ENCODE measurements at places on chromosomes 13 and 19. TPM values are rescaled to one million over a fixed set of nuclear protein-coding genes. Genes with fewer than 3 reads are reported as not detected.

The MEDAG gene
- 0.08 TPM for total RNA-seq

The CD209 gene
- total RNA-seq: not detected

The CHST8 gene
- total RNA-seq: not detected

The CGB7 gene
- not detected for total RNA-seq

The ZNF600 gene
- 17.5 TPM for total RNA-seq

The ICAM1 gene
- 24.3 TPM for total RNA-seq

The NPHS1 gene
- total RNA-seq: not detected

The LRRC63 gene
- total RNA-seq: 0.83 TPM

The ZNF563 gene
- 4.0 TPM for total RNA-seq

The NXNL1 gene
- total RNA-seq: not detected

The ARRDC5 gene
- 0.85 TPM for total RNA-seq

The LILRB3 gene
- 5.3 TPM for total RNA-seq

The PLIN5 gene
- not detected for total RNA-seq

The THSD1 gene
- 0.23 TPM for total RNA-seq

The MISP3 gene
- 3.5 TPM for total RNA-seq

The ERICH4 gene
- not detected for total RNA-seq

The CNN1 gene
- not detected for total RNA-seq

The TMEM86B gene
- 12.4 TPM for total RNA-seq

The SLC7A9 gene
- 0.30 TPM for total RNA-seq

The CRB3 gene
- 0.93 TPM for total RNA-seq

The IFI30 gene
- total RNA-seq: 48.0 TPM

The LYPD3 gene
- total RNA-seq: 1.0 TPM

The FLT3LG gene
- total RNA-seq: 187 TPM

The MPV17L2 gene
- total RNA-seq: 6.2 TPM

The ZNF880 gene
- total RNA-seq: 15.5 TPM

The ZNF569 gene
- 7.6 TPM for total RNA-seq

The FLT3 gene
- total RNA-seq: not detected

The TSHZ3 gene
- 3.0 TPM for total RNA-seq

The SIGLEC8 gene
- not detected for total RNA-seq

The CHAMP1 gene
- 32.8 TPM for total RNA-seq

The TEKTIP1 gene
- 6.6 TPM for total RNA-seq

The AMER2 gene
- total RNA-seq: not detected

Measured in activated CD4-positive, alpha-beta memory T cell treated with anti-CD3 and anti-CD28 coated beads, Interleukin-2, amount 10 ng/mL, durations not matched to agents 7 days and 5 days (primary cell).